Stimulated activated CD4-positive, alpha-beta T cell treated with anti-CD3 and anti-CD28 coated beads, Interleukin-1b, Interleukin-23, amount 100 ng/mL, for 48 hours (primary cell): ENCODE measurements at places on chromosomes 6 and 20.

GRCh38 chr6:137693711-137694110 is 173.3 kb upstream of the TNFAIP3 start:
- no peak for DNase-seq

DNA sequence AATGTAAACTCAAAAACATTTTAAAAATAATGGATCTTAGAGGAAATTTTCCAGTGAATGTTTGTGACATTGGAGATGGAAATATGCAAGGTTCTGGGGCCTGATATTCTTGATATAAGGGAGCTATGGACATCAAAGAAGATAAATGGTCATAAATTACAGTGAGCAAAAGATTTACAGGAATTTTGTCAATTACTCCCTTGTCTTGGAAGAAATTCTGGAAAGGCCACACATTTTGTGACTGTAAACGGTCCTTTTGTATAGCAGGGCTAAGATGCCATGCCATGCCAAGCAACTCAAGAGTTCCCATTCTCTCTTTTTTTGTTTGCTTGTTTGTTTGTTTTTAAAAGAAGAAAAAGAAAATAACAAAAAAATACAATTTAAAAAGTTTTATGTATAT is 1186.2 kb upstream of the CITED2 start:
- no peak for DNase-seq

- peak; percentile 45 for DNase-seq
These were observed 12.2 kb downstream of the MYLK4 start for GRCh38 chr6:2738373-2738979.

DNA sequence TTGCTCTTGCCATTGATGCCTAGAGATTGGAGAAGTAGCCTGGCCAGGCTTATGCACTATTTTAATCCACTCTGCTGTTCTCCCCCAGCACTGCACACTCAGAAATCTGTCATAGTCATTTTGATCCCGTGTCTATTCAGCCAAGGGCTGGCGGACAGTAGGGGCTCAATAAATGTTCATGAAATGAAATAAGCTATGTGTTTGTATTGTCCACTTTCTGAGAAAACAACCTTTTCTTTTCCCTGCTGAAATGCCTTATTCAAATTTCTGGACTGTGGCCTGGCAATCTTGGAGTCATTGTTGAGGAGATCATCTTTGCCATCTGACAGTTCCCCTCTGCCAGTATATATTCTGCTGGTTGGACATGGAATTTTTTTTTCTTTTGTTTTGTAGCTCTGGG is 550.4 kb upstream of the MAP3K7 start:
- no peak for DNase-seq

GRCh38 chr20:56872620-56873458 is 243.7 kb downstream of the TFAP2C start:
- DNase-seq, result no peak

GRCh38 chr6:5634525-5634924 is 372.2 kb downstream of the NRN1 start:
- DNase-seq, result no peak

DNA sequence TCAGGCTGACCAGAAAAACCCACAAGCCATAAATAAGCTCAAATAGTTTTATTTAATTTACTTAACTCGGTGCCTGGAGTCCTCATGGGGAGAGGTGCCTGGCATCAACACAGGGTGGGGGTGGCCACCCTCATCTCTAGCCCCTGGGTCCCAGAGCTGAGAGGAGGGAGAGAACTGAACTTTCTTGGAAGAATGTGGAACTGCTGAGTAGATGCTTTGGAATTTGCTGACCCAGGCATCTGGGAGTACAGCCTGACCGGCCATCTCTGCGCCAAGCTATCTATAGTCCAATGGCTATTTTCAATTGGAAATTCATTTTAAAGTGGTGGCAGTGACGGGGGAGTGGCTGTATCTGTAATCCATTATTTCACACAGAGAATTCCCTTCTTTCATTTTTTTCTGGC is 104.8 kb downstream of the CDH26 start:
- DNase-seq, result no peak

DNA sequence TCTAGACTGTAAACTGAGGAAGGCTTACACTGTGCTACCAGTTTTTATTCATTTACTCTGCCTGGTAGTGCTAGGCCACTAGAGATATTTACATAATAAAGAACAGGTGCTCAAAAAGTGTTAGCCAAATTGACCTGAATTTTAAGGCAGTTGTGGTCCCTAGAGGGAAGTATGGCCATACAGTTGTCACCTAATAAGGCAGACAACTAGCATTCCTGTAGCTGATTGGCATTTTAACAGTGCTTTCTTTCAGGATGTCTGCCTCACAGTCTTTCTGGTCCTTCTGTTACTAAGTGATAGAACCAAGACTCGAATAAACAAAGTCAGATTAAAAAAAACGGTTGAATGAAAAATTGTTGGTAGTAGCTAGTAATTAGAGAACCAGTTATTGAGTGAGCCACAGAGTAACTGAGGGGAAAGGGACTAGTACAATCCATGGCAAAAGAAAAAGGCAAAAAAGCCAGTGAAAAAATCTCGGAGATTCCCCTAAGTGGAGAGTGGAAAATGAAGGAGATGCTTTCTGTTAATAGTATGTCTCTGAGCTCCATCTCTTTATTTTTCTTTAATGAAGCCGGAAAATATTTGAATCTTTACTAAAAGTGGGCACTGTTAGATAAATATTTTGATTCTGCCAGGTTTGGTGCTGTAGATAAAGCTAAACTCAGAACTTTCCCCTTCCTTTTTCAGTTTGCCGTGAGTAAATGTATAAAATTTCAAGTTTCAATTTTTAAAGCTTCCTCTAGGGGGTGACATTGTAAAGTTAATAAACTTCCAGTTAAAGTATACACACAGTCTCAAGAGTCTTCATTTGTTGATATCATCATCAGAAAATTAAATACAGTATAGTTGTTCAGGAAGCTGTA is 9.1 kb downstream of the VTA1 start:
- no peak for DNase-seq

DNA sequence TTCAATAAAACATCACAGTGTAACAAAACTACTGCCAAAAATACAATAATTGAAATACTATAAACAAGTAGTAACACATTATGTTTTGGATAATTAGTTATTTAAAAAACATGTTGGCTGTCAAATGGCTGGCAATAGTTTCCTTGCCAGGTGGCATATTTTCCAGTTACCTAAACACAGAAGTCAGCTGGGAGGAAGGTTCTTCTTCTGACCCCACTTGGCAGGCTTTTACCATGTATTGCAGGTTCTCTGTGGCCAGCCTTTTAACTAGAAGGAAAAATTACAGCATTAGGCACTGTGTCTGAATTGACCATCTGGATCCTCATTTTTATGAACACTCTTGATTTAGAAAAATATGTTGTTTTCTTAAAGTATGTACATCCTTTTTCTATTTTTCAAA is 131.4 kb downstream of the MMS22L start:
- no peak for DNase-seq

DNA sequence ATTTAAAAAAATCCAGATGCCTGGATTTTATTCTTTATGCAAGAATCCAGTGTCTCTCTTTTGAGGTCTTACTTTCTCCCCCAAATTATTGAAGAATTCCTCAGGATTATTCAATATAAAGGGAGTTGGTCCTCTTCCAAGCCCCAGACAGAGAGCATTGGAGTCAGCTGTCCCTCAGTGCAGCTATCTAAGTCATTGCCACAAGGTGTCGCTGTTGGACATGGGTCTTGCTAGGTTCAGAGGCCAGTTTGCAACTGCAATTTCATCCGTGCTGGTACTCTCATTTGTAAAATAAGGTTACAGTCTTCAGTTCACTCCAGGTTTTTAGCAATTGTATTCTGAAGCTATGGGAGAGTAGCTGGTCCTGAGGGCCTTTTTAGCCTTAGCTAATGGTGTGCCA is 27.8 kb downstream of the CCN2 start:
- peak; percentile 43 for DNase-seq

DNA sequence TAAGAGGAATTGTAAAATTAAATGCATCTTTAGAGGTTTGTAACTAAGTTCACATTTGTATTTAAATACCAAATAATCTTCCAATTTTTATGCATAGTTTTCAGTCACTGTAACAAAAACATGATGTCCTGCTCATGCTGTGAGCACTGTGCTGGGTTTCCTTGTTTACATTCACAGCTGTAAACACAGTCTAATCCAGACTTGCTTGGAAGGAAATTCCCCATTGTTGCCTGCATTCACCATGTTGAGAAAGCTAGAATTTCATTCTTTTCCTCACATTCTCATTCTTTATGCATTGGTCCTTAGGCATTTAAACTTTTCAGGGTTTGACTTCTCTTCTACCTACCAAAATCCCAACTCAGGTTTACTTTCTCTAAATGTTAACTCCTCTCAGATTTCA is 242.0 kb upstream of the TBX18 start:
- no peak for DNase-seq

GRCh38 chr6:1737463-1738311 is 128.0 kb downstream of the FOXC1 start:
- no peak for DNase-seq

- no peak for DNase-seq
These were observed 1.1 kb downstream of the SNAI1 start for GRCh38 chr20:49983848-49984408.

- DNase-seq, result no peak
These were observed 8.7 kb upstream of the PTPRA start for GRCh38 chr20:2864626-2865025.

DNA sequence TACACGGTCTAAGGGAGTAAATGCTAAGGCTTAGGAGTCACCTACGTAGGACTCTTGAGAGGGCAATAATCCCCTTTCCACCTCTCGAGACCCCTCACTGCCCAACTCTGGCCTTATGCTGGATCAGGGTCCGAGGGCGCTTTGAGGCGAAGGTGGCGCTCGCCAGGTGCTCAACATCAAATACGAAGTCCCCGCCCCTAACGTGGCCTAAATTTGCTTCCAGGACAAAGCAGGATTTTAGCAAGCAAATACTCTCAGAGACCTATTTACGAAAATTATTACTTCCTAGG is 406 bp upstream of the TRIM26 start:
- DNase-seq, result no peak

DNA sequence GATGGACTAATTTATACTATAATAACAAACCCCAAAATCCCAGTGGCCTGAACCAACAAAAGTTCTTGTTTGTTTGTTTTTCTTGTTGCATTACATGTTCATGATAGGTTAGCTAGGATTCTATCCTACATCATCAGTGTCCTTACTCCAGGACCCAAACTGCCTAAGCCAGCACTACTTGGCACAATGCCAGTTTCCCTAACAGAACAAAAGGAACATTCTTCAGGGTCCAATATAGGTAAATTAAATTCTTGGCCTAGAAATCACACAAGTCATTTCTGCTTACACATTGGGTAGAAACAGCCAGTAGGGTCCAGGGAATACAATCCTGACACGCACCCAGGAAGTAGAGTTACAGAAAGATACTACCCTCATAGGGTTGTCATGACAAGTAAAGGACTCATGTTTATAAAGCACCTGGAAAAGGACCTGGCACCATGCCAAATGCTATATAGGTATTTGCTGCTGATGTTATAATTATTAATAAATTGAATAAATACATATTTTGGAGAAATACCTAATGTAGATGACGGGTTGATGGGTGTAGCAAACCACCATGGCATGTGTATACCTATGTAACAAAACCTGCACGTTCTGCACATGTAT is 38.8 kb downstream of the RCAN2 start:
- no peak for DNase-seq

GRCh38 chr6:41455410-41455809 is 90.8 kb upstream of the FOXP4 start:
- DNase-seq, result no peak

- no peak for DNase-seq
These were observed 19.9 kb upstream of the PREX1 start for GRCh38 chr20:48847498-48848205.

DNA sequence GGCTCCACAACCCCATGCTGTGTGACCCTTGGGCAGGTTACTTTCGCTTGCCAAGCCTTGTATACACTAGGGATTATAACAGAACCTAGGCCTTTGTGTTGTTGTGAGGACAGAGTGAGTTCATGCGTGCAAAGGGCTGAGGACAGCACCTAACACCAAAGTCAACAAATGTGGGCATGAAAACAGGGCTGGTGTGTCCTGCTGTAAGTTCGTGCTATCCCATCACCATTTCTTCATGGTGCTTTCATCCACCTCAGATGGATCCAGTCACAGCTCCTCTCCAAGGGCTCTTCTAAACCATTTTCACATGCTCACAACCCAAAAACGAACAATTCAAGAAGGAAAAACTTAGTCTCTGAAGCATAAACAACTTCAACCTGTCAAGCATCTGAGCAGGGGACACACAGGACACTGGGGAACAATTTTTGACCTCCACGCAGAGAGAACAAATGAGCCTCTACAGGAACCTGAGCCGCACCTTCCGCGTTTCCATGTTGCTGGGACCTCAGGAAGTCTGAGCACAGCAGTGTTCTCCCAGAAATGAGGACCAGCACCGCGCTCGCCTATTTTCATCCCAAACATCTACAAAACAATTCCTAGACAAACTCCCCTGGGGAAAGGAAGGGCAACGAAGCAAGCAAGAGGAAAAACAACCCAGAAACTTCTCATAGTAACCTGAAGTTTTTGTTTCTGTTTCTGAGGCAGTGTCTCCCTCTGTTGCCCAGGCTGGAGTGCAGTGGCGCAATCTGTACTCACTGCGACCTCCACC is 3.1 kb downstream of the LRP11 start:
- no peak for DNase-seq

- DNase-seq, result no peak
These were observed 340.1 kb downstream of the PHF3 start for GRCh38 chr6:63975699-63976098.

GRCh38 chr6:44264154-44265006 is 971 bp downstream of the NFKBIE start:
- peak; percentile 35 for DNase-seq

- no peak for DNase-seq
These were observed 14.1 kb upstream of the CD24 start for GRCh38 chr6:106988664-106989063.

DNA sequence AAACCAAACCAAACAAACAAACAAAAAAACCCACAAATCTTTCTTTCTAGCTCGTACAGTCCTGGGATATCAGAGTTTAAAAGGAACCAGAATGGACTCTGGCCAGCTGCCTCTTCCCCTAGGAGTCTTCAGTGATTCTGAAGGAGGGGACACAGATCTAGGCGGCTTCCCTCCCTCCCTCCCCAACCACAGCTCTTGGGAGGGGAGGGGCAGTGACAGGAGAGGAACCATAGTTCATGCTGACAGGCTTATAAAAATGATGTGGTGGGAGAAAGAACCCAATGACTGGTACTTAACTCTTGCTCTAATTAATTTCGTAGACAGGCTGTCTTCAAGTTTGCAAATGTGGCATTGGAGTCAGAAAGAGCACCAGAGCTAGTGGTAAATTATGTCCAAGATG is 56.0 kb downstream of the NPEPL1 start:
- no peak for DNase-seq
